Ascending aorta (tissue), 2 donors: ENCODE measurements at places on chromosomes 16 and 17.
A peak's percentile ranks its signal among the peaks of the same experiment; 100 is the strongest.

DNA sequence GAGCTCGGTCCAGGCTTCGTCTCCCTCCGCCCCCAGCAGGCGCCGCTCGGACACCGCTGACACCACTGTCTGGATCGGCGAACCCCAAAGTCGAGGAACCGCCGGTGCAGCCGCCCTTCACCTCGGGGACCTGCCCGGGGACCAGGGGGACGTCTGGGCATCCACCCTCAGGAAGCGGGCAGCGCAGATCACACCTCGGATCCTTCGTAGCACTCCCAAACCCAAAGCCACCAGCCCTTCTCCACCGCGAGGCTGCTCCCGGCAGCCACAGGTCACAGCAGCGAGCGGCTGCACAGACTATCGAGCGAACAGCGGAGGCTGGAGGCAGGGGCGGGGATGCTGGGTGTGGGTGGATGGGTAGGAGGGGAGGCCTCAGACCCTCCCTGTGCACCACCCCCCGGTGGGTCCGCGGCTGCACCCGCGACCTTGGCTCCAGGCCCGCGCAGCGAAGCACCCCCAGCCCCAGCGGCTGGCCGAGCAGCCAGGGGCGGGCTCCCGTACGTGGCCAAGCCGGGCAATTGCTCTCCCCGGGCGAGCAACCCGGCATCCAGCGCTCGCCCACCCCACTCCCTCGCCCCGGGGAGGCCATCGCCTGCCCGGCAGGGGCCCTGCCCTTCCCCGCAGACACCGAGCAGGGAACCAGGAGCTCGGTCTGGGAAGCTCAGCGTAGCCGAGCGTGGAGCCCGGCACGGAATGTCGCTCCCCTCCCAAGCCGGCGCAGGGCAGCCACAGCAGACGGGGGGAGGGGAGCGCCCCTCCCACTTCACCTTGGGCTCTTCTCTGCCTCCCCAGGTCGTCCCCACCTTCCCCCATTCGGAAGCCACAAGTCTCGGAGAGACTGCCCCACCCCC, 1.0 kb downstream of the SDK2 start:
- no peak for DNase-seq

DNA sequence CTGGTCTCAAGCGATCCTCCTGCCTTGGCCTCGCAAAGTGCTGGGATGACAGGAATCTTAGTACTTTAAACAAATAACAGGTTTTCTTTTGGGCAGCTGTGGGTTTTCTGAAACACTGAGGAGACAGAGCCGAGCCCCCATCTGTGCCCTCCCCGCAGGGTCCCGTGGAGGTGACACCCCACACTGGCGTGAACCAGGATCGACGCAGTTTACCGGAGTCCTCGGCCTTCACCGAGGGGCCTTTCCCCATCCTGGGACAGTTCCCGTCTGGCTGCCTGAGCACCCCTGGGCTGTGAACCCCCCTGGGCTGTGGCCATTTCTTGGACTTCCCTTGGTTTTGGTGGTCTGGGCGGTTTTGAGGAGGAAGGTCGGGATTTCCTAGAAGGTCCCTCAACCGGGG, 15.3 kb upstream of the GNG13 start:
- no peak for DNase-seq

DNA sequence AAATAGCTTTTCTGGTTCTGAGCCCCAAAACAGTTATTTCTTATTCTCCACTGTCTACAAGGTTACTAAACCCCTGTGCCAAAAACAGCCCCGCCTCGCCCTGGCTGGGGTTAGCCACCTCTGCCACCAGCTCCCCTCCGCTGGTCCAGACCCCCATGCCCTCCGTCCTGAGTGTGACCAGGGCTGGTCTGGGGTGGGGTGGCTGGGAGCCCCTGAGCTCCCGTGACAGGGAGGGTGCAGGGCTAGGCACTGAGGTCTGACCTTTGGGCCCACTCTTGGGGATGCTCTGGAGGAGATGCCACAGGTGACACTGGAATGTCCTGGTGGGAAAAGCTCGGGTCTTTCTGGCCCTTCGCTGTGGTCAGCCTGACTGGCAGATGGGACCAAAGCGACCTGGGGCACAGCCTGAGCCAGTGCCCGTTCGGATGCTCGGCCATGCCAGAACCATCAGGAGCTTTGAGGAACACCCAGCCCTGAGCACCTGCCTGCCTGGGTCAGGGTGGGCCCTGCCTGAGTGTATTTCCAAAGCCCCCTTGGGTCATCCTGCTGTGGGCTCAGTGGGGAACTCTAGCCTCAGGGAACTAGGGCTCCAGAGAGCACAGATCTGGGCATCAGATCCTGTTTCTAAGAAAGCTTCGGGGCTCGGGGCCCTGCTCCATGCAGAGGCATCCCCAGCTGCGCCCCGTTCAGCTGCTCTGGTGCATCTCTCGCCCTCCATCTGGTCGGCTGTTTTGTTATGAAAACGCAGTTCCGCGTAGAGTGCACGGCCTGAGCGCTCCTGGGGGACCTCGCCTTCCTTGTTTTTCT, 72.1 kb upstream of the GNG13 start:
- no peak for DNase-seq

- DNase-seq = no peak
These were observed 98.5 kb downstream of the PGS1 start for GRCh38 chr17:78476973-78477372.

DNA sequence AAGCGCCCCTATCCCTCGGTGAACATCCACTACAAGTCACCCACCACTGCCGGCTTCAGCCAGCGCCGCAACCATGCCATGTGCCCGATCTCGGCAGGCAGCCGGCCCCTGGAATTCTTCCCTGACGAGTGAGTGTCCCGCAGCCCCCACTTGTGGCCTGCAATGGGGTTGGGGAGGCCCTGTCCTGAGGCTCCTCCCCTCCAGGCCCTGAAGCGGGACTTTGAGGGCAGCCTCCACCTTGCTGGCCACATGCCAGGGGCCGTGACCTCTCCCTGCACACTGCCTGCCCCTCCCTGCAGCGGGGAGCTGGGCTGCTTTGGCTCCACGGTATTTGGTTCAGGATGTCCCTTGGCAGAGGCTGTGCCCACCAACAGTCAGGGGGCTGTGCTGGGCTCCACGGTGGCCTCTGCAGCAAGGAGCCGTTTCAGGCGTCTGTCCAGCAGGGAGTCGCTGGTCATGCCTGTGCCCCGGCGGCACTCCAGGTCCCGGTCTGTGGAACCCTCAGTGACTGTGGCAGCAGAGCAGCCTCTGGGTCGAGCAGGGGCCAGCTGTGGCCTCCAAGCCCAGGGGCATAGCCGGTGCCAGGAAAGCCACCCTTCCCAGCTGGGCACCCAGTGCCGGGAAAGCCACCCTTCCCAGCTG, 8.3 kb downstream of the NME3 start:
- DNase-seq = no peak

GRCh38 chr16:12613131-12613991, 190.3 kb downstream of the CPPED1 start:
- no peak for DNase-seq

- DNase-seq = no peak
These were observed 23.1 kb upstream of the DNAH17 start for GRCh38 chr17:78600181-78600721.

GRCh38 chr16:89873109-89873971, at the start of gene TCF25:
TSS of gene TCF25 (plus strand) at chr16:89873592. CDS start at chr16:89873668, 76 bp downstream.
- no peak for DNase-seq

DNA sequence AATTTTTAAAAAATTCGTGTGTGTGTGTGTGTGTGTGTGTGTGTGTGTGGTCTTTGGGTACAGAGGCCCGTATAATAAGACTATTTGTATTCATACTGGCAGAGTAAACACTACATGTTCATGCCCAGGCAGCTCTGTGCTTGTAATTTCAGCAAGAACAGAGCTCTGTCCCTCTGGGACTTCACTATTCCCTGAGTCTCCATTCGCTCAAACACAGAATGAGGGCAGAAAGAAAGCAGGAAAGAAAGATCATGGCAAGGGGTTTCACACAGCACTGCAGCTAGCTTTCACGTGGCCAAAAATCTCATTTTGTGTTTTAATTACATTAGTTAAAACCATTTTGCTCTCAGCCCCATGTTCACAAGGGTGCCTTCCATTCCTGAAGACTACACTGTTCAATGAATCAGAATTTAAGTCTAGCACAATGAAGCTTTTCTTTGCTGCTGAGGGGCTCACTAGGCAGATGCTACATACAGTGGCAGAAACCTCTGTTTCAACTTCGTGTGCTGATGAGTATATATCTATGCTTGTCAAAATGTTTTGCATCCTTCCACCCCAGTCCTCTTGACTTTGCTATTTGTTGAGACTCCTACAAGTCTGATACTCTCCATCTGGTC, 198.4 kb upstream of the C17orf78 start:
- no peak for DNase-seq

- DNase-seq = no peak
These were observed 48.7 kb upstream of the GSE1 start for GRCh38 chr16:85564277-85565051.

DNA sequence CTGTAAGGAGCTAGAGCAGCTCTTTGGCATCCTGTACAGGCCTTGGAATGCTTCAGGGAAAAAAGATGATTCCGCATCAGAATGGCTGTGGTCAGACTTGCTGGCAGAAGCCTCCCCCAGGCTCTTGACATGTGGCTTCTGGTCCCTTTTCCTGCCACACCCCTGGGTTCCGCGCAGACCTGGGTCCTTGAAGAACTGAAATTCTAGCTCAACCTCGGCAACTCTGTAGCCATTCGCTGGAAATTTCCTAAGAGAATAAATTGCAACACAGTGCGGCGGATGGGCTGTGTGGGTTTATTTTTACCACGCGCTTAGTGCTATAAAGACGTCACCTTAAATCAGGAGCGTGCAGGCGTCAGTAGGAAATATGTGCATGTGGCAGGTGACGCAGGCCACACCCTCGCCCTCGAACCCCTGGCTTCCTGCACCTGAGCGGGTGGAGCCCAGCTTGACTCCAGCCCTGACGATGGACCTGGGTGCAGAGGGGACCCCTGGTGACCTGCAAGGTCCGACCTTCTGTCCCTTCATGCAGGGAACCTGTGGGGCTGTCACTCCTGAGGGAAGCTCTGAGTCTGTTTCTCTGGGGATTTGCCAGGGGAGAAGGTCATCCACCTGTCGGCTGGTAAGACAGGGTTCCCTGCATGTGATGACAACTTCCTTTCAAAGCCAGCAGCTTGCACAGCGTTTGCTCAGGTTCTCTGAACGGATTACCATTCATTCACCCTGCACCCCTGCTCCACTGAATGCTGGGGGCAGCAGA, 46.3 kb downstream of the METRNL start:
- peak; percentile 14 for DNase-seq

- no peak for DNase-seq
These were observed 14.7 kb downstream of the PRSS27 start for GRCh38 chr16:2705351-2705750.

GRCh38 chr16:8178271-8178670, 412.0 kb downstream of the TMEM114 start:
- DNase-seq = no peak

- DNase-seq = no peak
These were observed 13.4 kb downstream of the OR2C1 start for GRCh38 chr16:3369073-3369472.

DNA sequence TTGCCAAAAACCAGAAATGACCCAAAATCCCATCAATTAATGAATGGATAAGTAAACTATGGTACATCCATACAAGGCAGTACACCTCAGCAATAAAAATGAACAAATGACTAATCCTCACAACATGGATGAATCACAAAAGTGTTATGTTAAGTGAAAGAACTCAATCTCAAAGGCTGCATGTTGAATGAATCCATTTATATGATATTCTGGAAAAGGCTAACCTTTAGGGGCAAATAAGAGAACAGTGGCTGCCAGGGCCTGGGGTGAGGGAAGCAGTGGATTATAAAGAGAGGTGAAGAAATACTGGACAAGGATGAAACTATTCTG, 46.1 kb upstream of the MSI2 start:
- no peak for DNase-seq

DNA sequence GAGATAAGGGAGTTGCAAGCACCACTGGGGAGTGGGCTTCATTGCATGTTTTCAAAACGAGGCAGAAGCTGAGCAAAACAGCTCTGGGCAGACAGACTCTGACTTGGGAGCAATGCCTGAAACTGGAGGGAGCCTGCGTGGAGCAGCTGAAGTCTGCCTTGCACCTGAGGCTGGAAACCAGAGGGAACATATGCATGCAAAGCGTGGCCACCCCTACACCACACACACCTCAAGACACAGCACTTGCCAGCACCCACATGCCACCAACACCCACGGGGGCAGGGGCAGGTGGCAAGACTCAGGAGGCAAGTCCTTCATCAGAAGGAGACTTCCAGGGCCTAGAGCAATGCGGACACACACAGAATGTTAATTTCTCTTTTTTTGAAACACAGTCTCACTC, 45.8 kb downstream of the COTL1 start:
- DNase-seq = no peak

DNA sequence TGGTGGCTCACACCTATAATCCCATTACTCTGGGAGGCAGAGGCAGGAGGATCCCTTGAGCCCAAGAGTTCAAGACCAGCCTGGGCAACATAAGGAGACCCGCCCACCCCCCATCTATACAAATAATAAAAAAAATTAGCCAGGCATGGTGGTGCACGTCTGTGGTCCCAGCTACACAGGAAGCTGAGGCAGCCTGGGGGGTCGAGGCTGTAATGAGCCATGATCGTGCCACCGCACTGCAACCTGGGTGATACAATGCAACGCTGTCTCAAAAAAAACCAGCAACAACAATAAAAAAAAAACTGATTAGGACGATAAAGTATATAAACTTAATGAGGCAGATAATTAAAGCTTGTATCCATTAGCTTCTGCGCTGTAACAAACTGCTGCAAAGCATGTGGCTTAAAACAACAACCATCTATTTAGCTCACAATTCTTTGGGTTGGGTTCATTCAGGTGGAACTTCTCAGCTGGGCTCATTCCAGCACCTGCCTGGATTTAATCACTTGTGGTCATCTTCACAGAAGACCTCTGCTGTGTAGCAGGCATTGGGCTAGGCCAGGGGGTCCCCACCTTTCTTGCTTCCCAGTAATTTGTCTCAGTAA, 45.8 kb downstream of the LCMT1 start:
- no peak for DNase-seq

DNA sequence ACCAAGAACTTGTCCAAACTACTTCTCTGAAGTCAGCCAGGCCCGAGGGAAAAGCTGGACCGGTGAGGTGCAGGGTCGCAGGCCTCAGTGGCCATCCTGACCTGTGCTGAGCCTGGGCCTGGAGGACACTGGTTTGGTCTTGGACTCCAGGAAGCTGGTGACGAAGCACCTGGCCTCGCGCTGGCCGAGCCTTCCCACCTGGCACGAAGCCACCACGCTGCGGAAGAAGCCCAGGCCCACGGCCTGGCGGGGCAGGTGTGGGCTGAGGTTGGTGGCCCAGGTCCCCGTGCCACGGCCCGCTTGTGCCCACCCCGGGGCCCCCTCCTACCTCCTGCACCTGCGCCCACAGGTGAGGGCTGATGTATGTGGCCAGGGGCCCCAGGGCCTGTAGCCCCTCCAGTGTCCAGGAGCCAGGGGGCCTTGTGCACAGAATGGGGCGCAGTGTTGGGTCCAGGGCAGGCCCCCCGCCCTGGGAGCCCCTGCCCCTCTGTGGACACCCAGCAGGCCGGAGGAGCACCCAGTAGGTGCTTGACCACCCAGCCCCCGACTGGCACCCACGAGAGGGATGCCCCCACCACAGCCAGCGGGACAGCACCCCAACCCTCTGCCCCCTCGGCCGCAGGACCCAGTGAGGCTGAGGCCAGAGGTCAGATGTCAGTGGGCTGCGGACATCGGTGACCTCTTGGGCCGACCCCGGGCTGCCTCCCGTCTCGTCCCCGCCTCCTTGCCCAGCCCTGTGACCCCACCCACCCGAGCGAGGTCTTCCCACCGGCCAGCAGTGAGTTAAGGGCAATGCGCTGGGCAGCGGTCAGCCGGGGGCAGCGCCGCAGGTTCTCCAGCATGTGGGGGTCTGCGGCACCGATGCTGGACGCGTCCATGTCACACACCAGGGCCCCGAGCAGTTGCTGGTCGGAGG, 13.8 kb downstream of the MSLN start:
- no peak for DNase-seq
